ENCODE measurements at places on chromosomes 6 and 20.

DNA sequence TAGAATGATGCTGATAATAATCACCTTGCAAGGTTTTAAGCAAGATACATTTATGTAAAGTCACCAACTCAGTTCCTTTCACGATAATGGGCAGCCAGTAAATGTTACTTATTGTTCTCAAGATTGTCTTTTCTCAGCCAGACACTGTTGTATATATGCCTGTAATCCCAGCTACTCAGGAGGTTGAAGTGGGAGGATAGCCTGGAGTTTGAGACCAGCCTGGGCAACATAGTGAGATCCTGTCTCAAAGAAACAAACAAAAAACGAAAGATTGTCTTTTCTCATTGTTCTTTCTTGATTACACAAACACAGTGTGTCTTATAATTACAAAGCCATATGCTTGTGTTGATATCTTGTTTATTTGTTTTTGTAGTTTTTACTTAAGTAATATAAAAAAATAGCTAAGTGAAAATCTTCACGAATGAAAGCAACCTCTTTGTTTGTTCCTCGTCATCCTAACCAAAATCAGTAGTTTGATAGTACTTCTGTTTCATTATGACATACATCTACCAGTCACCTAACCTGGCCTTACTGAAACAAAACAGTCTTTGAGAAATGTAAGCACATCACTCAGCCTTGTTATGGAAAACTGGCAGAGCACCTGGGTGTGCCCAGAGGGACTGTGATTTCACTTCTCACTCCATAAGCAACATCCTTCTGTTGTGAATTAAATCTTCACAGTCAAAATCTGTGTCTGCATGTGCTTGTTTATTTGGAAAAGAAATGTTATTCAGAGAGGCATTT is 436.2 kb upstream of the SOX4 start:
- DNase-seq: no peak

DNA sequence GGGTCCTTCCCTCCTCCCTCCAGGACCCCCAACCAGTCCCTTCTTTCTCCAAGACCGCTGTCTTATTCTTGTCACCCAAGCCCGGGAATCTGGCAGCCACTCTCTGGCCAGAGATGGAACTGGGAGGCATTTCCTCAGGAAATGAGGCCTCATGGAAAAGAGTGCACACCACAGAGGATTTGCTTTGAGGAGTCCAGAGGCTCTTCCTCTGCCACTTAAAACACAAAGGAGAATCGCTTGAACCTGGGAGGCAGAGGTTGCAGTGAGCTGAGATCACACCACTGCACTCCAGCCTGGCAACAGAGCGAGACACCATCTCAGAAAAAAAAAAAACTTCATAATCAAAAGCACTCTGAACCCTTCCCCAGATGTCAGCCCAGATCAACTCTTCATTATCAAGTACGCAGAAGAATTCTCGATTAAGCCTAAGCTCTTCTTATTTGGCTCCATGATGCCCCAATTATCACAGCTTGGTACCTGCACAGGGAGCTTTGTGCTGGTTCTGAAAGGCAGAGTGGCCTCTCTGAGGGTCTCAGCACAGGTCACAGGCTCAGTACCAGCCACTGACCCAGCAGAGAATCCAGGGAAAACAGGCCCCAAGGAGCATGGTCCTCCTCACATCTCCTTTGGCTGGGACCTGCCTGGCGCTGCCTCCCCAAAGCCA is 82.9 kb upstream of the MAFB start:
- DNase-seq: no peak

DNA sequence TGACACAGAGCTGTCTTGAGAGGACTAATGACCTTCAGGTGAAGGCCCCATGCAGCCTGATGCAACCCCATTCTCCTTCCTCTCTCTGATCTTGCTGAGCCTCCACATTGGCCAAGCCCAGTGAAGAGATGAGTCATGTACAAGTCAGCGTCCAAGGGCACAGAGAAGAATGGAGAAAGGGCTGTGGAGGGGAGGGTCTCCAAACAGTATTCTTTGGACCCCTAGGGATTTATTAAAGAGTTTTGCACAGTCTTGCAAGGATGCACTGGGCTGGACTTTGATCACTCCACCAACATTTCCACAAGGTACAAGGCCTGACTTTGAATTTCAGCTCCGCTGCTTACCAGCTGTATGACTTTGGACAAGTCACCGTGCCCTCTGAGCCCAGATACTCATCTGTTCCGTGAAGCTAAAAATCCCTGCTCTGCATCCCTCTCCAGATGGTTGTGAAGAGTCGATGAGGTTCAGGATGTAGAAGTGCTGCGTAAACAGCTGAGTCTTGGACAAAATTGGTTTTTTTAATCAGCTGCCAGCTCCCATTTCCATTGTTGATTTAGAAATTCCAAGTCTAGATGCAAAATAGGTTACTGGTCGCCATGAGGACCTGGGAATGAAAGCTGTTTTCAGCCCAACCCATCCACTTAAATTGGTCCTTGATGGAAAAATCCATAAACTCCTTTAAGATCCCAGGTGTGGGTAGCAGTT is 14.1 kb upstream of the KCNG1 start:
- DNase-seq: no peak

GRCh38 chr6:53768636-53769035 is 26.2 kb upstream of the LRRC1 start:
- no peak for DNase-seq

GRCh38 chr20:52964131-52964530 is 8.0 kb upstream of the TSHZ2 start:
- DNase-seq: no peak

DNA sequence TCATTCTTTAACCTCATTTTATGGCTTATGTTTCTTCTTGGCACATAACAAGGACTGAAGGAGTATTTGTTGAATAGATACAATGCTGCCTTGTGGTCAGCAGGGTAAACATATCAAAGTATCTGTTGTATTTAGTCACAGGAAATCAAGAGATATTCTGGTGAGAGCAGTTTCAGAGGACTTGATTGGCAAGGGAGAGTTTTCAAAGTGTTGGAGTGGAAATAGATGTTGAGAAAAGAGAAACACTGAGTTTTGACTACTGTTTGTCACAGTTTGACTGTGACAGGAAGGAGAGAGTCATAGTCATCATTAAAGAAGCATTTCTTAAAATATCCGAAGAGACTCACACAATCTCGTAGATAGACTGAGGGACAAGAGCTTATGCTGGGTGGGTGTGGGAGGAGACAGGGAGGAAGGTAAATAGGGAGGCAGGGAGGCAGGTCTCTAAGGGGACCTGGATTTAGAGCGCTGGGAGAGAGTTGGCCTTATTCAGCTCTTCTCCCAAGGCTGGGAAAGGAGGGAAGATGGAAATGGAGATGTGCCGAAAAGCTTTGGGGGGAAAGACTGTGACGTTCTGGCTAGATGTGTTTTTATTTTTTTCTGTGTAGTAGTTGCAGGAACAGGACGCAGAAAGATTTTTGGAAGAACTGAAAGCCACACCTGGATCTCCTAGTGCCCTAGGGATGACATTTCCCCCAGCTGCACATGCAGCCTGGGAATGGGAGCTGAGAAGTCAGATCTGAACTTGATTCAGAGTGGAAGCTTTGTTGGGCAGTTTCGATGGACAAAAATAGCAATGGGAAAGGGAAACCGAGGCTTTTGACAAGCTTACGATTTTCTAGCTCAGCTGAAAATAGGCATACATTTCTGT is 65.0 kb upstream of the IFNGR1 start:
- no peak for DNase-seq

GRCh38 chr6:118952683-118953082 is 17.7 kb upstream of the MCM9 start:
- no peak for DNase-seq

- DNase-seq: no peak
Measured at GRCh38 chr6:27558028-27558724, 85.3 kb upstream of the ZNF184 start.

DNA sequence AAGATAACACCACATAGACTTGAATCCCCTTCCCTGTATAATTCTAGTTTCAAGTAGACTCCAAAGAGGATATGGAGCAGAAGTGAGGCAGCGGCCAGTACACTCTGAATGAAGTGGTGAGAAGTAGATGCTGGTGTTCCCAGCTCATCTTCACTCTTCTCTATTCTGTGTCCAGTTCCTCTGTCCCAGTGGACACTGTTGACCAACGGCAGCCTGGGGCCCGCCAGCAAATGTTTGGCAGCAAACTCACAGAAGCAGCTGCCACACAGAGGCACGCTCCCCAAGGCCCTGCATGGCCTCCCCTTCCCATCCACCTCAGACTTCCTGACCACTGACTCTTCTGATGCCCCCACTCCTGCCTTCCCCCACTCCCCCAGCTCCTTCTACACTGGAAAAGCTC is 358.9 kb upstream of the ID4 start:
- DNase-seq: no peak

DNA sequence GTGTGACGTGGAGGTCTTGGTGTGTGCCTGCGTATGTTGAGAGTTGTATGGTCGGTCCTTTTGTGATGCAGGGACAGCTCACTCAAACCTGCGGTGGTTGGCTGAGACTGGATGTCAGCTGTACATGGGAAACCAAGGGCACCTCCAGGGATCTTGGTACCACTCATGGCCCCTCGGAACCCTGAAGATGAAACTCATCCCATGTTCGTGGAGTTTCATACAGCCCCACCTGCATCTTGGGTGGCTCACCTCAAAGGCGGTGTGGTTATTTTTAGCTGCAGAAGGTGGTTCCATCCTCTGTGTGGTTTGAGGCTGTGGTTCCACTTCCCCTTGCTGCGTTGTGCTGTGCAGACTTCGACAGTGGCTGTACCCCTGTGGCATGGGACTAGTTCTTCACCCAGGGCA is 52.6 kb upstream of the SLC22A1 start:
- DNase-seq: no peak

DNA sequence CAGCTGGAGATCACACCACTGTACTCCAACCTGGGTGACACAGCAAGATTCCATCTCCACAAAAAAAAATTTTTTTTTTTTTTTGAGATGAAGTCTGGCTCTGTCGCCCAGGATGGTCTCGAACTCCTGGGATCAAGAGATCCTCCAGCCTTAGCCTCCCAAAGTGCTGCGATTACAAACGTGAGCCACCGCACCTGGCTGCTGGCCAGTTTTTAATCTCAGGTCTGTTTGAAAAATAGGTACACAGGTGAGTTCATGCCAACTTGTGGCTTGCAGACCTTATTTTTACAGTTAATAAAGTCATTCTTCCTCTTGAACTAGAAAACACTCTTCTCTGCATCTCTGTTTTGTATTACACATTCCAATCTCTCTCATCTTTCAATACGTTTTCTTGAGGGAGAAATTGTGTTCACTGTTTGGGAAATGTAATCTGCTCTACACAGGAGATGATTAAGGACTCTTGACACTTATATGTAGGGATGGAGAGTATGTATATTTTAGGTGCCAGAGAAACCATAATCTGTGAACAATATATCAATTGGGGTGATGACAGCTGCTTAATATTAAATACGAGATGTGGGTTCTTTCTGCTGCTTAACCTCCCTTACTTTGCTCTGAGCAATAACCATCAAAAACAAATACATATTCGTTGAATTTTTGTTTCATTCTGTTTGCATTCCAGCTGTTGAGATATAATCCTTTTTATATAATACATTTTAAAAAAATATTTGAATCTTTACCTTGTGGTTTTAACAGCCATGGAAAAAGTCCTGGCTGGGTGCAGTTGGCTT is 17.7 kb upstream of the RIPOR3 start:
- DNase-seq: no peak

DNA sequence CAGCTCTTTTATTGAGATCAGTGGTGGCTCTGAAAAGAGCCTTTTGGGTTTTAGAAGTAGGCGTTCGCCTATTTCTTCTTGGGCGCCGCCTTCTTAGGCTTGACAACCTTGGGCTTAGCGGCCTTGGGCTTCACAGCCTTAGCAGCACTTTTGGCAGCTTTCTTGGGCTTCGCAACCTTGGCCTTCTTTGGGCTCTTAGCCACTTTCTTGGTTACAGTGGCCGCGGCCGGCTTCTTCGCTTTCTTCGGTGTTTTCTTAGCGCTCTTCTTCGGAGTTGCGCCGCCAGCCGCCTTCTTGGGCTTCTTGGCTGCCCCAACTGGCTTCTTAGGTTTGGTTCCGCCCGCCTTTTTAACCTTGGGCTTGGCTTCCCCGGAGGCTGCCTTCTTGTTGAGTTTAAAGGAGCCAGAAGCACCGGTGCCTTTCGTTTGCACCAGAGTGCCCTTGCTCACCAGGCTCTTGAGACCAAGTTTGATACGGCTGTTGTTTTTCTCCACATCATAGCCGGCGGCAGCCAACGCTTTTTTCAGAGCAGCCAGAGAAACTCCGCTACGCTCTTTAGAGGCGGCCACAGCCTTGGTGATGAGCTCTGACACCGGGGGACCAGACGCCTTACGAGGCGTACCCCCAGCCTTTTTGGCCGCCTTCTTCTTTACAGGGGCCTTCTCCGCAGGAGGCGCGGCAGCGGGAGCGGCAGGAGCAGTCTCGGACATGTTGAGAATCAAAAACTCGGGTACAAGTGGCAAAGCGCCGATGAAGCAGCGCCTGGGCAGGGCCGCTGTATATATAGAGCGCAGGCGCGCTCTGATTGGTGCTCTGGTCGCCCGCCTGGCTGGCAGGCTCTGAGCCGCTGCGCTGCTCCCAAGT is 31.3 kb upstream of the HFE start:
- DNase-seq: peak; percentile 95

Data from AG20443 (cell line).